NCI-H1930 (cell line): ENCODE measurements at places on chromosomes 7 and 10.
A peak's percentile ranks its signal among the peaks of the same experiment; 100 is the strongest.

DNA sequence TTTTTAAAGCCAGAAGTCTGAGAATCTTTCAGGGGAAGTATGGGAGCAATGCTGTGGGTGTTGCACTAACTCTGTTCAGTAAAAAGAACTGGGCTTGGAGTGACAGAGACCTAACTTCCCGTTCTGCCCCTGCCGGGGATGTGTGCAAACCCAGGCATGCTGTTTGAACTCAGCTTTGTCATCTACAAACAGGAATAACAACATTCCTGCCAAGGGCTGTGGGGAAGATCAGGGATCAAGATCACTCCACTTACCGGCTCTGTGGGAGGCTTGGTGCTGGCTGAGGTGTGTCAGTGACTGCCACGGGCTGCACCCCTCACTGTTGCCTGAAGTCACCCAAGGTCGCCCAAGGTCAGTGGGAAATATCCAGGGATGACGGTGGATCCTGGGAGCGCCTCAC, 23.1 kb upstream of the DRGX start:
- DNase-seq: no peak

GRCh38 chr7:142894112-142894984, 8.8 kb upstream of the TRPV6 start:
- no peak for DNase-seq

- no peak for DNase-seq
Observed at GRCh38 chr7:139582130-139582650, 58.7 kb downstream of the CLEC2L start.

DNA sequence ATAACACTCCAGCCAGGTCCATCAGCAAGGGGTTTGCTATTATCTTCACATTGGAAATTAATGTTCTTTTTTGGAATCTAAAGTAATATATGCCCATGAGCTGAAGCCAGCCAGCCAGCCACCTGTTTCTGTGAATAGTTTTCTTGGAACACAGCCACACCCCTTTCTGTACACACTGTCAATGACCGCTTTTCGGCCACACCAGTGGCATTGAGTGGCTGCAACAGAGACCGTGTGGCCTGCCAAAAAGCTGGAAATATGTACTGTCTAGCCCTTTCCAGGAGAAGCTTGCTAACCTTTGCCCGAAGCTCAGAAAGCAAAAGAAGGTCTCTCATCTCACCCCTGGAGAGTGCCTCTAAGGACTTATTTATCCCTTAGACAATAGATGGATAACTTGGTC, 98.5 kb upstream of the NPS start:
- no peak for DNase-seq

GRCh38 chr7:23490357-23491135, 20.3 kb upstream of the IGF2BP3 start:
- peak; percentile 21 for DNase-seq

- DNase-seq: no peak
Observed at GRCh38 chr7:23065974-23066373, 39.6 kb upstream of the KLHL7 start.

- DNase-seq: no peak
Observed at GRCh38 chr10:110334061-110334656, 29.4 kb upstream of the SMNDC1 start.

GRCh38 chr10:48501226-48501625, 103.6 kb downstream of the ARHGAP22 start:
- no peak for DNase-seq

DNA sequence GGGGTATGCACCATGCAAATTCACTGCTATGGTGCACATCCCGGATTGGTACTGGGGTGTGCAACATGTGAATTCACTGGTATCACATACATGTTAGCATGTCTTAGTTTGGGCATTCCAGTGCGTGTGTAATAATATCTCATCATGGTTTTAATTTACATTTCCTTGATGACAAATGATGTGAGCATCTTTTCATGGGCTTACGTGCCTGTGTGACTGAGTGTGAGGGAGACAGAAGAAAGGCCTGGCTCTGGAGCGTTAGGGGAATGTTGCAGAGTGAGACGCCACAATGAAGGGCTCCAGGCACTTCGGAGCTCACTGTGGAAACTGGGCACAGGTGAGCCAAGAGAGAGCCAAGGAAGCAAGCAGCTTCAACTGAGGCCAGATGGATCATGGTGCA, 162.6 kb downstream of the UBE2H start:
- no peak for DNase-seq

DNA sequence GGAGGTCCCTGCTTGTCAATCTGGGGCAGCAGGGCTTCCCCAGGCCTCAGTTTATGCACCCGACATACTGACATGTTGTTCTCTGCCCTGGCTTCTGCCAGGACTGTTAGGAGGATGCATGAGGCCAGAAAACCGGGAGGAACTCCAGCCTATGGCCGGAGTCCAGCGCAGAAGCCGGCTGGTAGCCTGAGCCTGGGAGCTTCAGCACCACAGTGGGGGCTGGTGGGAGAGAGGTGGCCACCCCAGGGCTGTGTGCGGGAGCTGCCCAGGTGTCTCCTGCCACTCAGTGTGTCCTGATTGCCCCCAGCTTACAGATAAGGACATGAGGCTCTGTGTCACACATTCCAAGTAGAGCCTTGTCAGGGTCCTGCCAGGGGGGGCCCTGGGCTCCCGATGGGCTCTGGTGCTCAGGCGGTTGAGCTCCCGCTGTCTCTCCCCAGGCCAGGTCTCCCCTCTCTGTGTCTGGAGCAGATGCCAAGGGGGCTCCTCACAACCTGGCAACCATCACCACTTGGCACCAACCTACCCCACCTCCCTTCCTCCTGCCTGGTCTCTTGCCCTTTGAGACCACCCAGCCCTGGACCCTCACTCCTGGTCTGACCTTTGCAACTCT, 32.3 kb downstream of the PPIF start:
- DNase-seq: no peak

DNA sequence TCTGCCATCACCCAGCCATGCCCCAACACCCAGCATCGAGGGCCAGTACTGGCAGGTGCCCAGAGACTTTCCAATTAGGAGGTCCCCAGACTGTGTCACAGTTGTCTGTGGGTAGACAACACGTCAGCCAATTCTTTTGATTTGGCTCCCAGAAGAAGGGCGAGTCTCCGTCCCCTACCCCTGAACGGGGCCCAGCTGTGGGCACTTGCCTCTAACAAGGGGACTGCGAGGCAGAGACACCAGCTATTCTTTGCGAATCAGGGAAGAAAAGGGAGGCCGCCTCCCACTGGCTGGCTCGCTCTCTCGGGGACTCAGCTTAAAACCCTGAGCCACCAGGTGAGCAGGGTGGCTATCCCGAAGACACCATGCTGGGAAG, 167.3 kb downstream of the USP6NL start:
- no peak for DNase-seq

- DNase-seq: no peak
Observed at GRCh38 chr7:150965273-150965830, 12.8 kb downstream of the KCNH2 start.

DNA sequence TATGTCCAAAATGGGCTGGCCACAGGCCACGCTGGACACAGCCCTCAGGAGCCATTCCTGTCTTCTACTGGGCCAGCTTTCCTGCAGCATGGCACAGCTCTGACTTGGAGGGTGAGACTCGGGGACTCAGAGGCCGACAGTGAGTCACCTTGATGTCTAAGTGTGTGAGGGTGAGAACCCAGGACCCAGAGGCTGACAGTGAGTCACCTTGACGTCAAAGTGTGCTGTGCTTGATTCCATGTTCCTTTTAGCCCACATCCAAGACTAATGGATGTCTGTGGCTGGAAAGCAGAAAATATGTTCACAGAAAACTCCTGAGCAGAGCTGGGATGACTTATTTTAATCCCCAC, 6.0 kb upstream of the FAM170B start:
- no peak for DNase-seq
